ENCODE measurements at places on chromosomes 16 and 17. TPM values are rescaled to one million over a fixed set of nuclear protein-coding genes. Genes with fewer than 3 reads are reported as not detected.

- no peak for DNase-seq
These were observed 2.5 kb upstream of the CLTC start for GRCh38 chr17:59617156-59617732.

Gene MPP2
- 13.3 TPM for total RNA-seq

- DNase-seq = no peak
These were observed 3.2 kb upstream of the GP1BA start for GRCh38 chr17:4928881-4929280.

- no peak for DNase-seq
These were observed 201.1 kb upstream of the ASIC2 start for GRCh38 chr17:33494151-33494550.

DNA sequence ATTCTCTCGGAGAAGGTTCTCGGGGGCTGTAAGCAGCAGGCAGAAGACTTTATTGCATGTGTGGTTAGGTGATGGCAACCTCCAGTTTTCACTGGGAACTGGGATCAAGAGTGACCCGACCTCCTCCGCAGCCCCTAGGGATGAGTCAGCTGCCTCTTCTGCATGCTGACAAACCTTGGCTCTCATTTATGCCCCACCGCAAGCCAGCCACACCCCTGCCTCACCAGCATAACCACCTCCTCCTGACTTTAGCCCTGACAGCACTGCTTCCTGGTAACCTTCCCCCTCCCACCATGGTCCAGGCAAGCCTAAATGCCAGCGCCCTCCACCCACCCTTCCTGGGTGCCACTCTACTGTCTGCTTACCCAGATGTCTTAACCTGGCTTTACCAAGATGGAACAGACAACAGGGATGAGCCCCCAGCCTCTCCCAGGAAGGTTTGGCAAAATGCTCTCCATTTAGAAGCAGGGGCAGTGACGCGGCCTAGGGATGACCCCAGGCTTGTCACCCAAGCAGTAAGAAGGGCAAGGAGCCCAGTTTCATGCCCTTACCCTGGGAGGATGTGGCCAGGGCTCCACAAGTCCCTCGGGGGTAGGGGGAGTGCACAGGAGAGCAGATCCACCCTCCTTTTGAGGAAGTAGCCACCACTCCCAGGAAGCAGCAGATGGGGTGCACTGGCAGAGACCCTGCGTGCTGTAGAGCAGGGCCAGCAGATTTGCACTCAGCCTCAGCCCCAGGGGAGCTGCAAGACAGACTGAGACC lies 73.5 kb downstream of the GOSR1 start:
- no peak for DNase-seq

Gene CCL18
- total RNA-seq = 4.5 TPM

DNA sequence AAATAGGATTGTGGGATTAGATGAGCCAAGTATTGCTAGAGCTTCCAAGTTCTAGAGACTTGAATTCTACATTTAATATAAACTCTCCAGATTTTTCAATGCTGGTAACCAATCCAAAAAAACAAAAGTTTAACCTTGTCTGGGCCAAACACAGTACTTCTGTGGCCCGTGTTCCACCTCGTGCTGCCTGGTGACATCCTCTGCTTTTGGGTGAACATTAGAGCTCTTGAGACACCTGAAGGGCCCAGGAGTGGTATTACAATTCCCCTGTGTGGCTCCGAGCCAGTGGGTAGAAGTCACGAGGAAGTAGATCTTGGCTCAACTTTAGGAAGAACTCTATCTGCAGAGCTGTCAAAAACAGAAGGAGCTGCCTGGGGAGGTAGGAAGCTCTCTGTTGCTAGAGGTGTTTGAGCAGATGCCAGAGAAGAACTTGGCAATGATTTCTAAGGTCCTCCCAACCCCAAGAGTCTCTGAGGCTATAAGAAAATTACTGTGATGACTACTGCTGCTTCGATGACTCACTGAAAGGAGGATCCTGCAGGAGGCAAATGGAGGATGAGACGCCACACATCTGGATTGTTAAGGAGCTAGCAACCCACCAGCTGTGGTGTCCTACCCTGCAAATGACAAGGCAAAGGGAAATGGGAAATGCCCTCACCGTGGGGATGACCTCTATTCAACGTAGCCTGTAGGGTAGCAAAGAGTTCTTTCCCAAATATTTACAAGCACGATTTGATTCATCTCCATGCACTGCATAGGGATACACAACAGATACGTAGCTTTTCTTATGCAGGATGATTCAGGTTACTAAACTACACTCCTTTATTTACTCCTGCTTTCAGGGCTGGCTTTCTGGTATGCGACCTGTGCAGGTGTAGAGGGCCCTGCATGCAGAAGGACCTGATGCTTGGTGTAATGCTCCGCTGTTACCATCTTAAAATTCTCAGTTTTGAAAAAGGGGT lies 45.8 kb upstream of the GAS7 start:
- peak; percentile 26 for DNase-seq

Gene CSH2
- not detected for total RNA-seq

GRCh38 chr17:69801368-69801767 lies 273.7 kb upstream of the KCNJ16 start:
- no peak for DNase-seq

- DNase-seq = no peak
These were observed 67.4 kb downstream of the SNX29 start for GRCh38 chr16:12043953-12044352.

Gene KRT40
- not detected for total RNA-seq

DNA sequence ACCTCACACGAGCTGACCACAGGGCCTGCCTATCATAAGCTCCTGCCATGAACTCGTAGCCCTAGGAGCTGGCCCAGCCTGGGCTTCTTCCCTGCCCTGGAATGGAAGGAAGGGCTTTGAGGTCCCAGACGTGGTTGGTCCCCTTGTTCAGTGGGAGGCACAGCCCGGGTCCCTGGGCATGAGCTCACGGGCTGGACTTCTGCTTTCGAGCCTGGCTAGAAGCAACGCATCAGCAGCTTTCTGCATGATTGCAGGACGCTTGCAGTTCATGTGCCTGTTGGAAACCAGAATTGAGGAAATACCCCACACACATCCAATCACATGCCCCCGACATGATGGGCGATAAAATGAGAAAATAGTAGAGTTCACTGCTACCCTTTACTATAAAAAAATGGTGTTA lies 293.3 kb downstream of the MAF start:
- DNase-seq = peak; percentile 55

Gene KRT27
- not detected for total RNA-seq

- no peak for DNase-seq
These were observed 24.9 kb downstream of the MXRA7 start for GRCh38 chr17:76685846-76686245.

Gene TBX6
- 0.66 TPM for total RNA-seq

DNA sequence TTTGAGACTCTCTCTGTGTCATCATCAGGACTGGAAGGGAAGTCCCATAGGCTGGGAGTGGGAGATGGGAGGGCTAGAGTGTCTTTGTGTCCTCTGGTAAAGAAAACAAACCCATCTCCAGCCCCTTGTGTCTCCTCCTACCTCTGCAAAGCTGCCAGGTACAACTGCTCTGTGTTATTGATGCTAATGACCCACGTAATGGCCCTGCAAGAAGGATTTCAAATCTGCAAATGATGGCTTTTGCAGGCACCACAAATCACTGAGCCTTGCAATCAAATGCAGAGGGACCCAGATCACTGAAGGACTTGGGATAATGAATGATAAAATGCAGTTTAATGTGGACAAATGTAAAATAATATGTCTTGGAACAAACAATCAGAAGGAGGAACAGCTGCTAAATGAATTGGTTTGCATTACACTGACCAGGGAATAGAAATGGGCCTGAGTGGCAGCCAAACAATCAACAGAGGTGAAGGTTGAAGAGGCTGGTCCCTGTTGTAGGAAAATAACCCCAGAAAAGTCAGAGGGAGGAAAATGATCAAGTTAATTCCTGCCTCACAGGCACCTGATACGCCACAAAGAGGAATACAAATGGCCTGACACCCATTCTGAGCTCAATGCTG lies 425.1 kb downstream of the UTP18 start:
- no peak for DNase-seq

DNA sequence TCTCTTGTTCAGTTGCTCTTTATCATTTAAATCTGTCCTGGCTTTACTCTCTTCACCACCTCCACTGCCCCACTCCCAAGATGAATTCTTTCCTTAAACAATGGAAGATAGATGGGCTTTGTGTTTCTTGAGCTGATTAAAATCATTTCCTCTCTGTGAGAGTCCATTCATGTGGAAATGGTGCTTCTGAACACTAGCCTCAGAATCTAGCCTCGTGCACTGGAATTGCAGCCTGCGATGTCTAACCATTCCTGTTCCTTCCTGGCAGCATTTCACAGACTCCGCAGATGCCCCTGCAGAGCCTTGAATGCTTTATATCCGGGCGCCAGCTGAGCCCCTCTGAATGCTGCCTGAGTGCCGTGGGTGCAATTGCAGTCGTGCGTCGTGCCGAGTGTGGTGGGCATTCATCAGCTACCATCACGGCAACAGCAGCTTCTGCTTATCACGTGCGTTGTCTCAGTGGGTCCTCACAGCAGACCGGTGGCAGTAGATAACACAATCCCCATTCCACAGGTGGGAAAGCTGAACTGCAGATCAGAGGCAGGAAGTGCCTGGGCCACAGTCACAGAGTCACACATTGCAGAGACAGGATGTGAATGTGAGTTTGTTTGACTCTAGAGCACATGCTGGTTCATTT lies 172.8 kb upstream of the WSCD1 start:
- DNase-seq = no peak

Gene OR2C1
- 0.44 TPM for total RNA-seq

GRCh38 chr16:50616883-50617645 lies 64.0 kb downstream of the SNX20 start:
- no peak for DNase-seq

Measured in tibial nerve (tissue), 4 donors.